ENCODE measurements at places on chromosomes 5 and 9.
A peak's percentile ranks its signal among the peaks of the same experiment; 100 is the strongest.

GRCh38 chr9:131994364-131995125 is 85.1 kb downstream of the MED27 start:
- no peak for DNase-seq

GRCh38 chr9:109417585-109418544 is 80.2 kb downstream of the PTPN3 start:
- no peak for DNase-seq

GRCh38 chr5:146336197-146336596 is 2.4 kb upstream of the POU4F3 start:
- no peak for DNase-seq

GRCh38 chr9:81224166-81225081 is 464.9 kb downstream of the TLE1 start:
- DNase-seq, result no peak

DNA sequence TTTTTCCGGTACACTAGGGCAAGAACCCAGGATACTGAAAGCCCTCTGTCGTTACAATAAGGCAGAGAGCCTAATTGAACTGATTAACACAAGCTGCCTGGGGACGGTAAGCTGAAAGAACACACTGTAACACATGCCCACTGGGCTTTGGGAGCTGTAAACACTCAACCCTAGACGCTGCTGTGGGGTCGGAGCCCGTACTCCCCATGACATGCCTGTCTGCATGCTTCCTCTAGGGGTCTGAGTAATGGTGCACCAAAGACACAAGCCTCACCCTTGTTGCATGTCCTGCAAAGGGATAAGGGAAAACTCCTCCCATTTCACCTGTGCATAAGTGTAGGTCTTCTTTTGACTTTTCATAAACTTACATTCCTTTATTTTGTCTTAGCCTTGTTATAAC is 194.0 kb downstream of the FBXL7 start:
- no peak for DNase-seq

GRCh38 chr9:134490446-134490845 is 151.2 kb upstream of the COL5A1 start:
- no peak for DNase-seq

- no peak for DNase-seq
These were observed 19.2 kb downstream of the CAPSL start for GRCh38 chr5:35919191-35919590.

GRCh38 chr5:33788922-33789566 is 102.7 kb downstream of the ADAMTS12 start:
- no peak for DNase-seq

- no peak for DNase-seq
These were observed 204.4 kb upstream of the IER5L start for GRCh38 chr9:129382281-129383018.

GRCh38 chr9:131762356-131762932 is 22.6 kb upstream of the RAPGEF1 start:
- peak; percentile 79 for DNase-seq

DNA sequence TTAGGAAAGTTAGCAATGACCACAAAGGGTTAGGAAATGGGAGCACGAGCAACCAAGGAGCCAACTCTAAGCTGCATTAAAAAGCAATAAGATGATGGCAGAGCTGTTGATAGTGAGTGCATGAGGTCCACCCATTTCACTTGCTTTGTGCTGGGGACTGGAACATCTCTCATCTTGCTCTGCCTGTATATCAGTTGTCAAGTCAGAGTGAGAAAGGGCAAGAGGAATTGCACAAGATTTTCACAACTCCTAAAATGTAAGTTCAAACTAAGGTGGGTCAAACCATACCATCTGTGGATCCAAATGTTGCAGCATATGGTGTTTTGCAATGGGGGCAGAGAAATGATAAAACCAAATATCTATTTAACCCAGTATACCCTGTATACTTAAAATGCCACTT is 2.8 kb upstream of the ESM1 start:
- no peak for DNase-seq

DNA sequence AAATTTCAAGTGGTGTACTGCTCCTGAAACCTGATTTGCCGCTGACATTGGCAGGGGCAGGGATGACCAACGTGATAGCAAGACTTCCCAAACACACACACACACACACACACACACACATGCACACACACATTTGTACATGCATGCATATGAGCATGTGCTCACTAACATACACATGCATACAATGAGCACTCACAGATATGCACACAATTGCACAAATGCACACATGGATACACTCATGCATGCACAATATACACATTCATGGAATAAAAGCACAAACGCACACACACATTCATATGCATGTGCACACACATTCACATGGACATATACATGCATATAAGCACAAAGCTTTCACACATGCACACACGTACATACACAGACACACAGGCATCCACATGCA is 181.2 kb upstream of the ZNF618 start:
- DNase-seq, result no peak

GRCh38 chr5:139810341-139811273 is 15.0 kb downstream of the PSD2 start:
- no peak for DNase-seq

GRCh38 chr9:93897075-93897970 is 57.8 kb downstream of the BARX1 start:
- no peak for DNase-seq

- no peak for DNase-seq
These were observed 17.8 kb downstream of the INIP start for GRCh38 chr9:112700085-112700484.

- no peak for DNase-seq
These were observed 175.1 kb upstream of the MSX2 start for GRCh38 chr5:174549254-174549653.

DNA sequence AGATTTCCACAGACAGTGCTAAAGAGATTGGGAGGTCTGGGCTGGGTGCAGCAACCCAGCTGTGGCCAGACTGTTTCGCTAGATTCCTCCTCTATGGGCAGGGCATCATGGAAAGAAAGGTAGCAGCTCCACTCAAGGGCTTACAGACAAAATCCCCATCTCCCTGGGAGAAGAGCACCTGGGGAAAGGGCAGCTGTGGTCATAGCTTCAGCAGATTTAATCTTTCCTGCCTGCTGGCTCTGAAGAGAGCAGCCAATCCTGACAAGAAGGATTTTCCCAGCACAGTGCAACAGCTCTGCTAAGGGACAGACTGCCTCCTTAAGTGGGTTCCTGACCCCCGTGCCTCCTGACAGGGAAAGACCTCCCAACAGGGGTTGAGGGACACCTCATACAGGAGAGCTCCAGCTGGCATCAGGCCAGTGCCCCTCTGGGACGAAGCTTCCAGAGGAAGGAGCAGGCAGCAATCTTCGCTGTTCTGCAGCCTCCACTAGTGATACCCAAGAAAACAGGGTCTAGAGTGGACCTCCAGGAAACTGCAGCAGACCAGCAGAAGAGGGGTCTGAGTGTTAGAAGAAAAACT is 1379.3 kb upstream of the ACO1 start:
- DNase-seq, result no peak

- DNase-seq, result no peak
These were observed 130.5 kb upstream of the HAND1 start for GRCh38 chr5:154608531-154609011.

- no peak for DNase-seq
These were observed 16.1 kb upstream of the RAI14 start for GRCh38 chr5:34639852-34640626.

DNA sequence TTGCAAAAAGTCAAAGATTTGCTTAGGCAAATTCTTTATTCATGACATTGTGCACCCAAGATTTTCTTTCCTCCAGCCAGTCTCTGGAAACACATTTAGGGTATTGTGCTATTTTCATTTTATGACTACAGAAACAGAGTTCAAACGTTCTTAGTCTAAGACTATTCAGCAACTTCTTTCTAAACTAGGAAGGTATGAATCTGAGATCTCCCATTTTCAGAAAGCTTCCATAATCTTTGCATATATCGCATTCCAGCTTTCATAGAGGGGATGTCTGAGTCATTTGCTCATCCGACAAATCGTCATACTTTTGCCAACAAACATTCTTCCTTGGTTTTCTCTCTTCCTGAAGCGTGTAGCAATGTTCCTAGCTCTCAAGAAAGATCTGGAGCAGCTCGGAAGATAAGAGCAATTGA is 1.6 kb upstream of the PAPPA start:
- no peak for DNase-seq

GRCh38 chr9:134215420-134215698 is 51.0 kb upstream of the RNU6ATAC start:
- DNase-seq, result no peak

- no peak for DNase-seq
These were observed 199.4 kb upstream of the PANK3 start for GRCh38 chr5:168778536-168778935.

GRCh38 chr9:109705515-109705914 is 74.5 kb upstream of the PALM2AKAP2 start:
- DNase-seq, result no peak

- DNase-seq, result no peak
These were observed 22.0 kb upstream of the LVRN start for GRCh38 chr5:115940080-115940810.

DNA sequence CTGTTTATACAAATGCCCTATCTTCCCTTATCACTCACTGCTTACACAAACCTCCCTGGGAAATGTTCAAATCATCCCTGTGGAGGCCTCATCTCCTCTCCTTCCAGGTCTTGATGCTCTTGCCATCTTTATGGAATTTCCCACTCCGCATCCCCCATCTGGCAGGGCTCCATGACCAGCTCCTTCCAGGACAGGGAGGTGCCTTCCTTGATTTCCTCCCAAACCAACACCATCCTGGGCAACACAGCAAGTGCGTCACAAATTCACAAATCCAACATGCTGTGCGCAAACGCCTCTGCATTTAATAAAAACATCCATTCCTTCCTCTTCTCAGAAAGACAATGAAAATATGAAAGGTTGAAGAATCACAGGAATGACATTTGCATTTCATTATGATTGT is 51.7 kb downstream of the EPB41L4A start:
- no peak for DNase-seq
